ENCODE measurements at places on chromosomes 12 and 14.

DNA sequence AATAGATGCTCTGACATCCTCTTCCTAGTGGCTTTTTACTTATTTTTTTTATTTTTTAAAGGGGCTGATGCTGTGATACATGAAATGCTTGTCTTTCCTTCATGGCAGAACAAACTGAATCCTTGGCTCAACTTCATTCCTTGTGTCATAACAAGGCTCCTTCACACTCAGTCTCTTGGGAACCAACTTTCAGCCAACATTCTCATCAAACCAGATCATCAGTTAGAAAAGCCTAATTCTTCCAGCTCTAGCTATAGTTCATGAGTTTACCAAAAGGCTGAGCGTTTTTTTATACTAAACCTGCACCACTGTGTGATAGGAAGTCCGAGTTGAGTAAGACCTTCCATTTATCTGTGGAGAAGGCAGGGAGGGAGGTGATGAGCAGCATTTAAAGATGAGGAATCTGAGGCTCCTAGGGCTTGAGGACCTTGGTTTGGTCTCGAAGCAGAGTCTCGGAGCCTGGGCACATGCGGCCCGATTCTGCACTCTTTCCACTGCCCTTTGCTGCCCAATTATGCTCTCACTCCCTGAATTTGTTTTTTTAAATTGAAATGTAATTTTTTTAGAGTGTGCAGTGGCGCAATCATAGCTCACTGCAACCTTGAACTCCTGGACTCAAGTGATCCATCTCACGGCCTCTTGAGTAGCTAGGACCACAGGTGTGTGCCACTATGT is 8.2 kb downstream of the GPRC5D start:
- DNase-seq: no peak

DNA sequence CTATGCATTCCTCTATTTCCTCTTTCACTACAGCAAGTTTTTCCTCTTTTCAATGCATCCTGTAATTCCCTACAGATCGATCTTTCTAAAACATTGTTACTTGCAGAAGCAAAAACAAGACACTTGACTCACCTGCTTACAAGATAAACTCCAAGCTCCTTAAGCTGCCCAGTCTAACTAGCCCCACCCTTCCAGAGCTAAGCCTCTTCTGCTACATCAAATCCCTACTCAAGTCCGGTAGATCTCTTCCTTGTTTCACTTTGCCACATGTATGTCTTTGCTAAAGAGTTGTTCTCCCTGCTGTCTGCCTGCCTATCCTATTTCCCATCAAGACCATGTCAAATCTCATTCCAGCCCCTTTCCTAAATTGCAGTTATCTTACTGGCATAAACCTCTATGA is 724.8 kb downstream of the C12orf50 start:
- DNase-seq: no peak

DNA sequence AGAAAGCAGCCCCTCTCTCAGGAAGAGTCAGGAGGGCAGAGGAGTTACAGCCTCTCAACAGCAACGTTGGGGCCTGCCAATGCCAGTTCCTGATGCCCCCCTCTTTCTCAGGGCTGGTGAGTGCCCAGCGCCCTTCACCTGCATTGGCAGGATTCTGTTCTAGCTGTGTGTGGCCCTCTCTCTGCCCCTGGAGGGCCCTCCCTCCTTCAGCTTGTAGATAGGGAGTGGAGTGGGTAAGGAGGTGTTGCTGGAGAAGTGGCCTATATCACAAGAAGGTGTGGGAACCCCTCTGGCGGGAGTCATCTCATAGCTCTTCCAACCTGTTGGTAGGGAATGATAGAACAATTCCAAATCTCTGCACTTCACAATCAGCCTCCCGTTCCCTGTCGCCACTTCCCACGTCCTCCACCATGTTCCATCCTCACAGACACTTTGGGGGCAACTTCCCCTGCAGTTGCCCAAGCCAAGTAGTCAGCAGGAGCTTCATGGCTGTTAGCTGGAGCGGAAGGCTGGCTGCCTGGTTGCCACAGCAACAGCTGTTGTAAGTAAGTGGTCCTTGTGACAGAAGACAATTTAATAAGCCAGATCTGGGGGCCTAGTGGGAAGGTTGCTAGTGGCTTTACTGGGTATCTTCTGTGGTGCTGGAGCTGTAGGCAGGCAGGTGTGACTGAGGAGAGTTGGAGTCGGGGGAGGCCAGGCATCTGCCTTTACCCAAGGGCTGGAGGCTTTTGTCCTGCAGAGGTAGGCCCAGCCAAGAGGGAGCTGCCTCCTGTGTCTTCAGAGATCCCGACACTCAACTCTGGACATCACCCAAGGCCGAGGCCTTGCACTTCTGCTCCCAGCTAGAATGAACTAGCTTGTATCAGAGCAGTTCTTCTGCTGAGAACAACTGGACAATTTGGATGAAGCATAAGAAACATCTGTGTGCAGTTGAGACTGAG is 38.4 kb downstream of the GALNT16 start:
- DNase-seq: no peak

DNA sequence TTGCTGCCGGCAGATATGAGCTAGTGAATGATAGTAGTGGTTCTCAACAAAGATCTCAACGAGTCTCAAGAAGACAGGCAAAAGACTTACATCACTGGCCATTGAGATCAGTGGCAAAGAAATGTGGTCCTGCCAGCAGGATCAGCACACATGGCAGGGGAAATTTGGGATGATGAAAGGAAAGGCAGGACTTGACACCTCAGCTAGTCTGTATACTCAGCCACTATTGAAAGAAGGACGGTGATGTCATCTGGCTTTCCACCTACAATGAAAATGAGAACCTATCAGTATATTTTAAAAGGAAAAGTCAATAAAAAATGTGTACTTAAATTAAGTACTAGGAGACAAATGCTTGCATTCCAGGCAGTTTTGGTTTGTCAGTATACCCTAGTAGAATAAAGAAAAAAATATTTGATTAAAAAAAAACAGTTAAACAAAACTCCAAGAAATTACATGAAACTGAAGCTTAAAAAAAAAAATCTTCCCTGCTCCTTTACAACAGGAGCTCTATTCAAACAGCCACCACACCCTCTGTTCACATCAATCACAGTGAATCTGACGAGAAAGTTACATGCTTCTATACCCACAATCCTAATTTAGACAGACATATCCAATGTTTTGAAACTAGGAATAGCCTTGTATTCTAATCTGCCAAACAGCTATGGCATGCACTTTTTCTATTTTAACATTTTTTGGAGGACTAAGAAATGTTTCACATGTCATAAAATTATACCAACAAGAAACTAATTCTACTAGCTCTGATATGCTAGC is 34.9 kb downstream of the RAD9B start:
- no peak for DNase-seq

DNA sequence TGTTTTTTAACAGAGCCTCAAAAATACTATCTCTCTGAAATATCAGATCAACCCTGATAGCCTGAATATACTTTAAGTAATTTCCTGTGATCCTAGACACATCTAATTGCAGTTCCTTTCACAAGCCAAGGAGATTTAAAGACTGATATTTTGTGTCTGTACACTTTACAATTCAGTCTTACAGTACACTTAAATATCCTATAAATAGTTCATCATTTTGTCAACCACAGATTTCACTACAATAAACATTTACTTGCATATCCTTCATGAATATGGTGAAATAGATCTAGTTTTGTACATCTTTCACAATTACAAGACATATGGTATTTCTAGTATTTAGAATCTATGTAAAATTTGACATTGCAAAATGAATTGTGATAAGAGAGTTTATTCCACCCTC is 161.0 kb downstream of the PAX9 start:
- no peak for DNase-seq

- no peak for DNase-seq
Measured at GRCh38 chr14:24335461-24336171, 745 bp upstream of the ADCY4 start.

- DNase-seq: no peak
Measured at GRCh38 chr12:104673696-104674482, 217.1 kb downstream of the CHST11 start.

DNA sequence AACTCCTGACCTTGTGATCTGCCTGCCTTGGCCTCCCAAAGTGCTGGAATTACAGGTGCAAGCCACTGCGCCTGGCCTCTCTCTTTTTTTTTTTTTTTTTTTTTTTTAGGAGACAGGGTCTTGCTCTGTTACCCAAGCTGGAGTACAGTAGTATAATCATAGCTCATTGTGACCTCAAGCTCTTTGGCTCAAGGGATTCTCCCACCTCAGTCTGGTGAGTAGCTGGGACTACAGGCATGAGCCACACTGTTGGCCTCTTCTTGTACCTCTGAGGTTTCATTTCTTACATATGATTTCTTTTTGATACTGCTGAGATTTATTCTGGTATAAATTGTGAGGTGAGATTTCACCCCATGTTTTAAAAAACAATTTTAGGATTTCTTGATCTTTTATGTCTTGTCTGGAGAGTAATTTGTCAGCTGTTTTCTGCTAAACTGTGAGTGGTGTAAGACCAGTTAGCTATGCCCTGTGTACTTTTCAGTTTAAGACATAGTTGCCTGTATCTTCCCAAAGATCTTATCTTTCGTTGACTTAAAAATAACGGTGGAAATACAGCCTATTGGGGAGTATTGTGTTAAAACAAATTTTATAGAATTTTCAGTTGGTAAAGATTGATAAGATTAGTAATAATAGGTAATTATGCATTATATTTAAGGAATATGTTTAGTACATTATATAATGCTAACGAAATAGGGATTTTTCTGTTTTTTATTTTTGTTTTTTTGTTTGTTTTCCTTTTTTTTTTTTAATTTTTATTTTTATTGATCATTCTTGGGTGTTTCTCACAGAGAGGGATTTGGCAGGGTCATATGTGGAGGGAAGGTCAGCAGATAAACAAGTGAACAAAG is 31.7 kb downstream of the WDR20 start:
- no peak for DNase-seq

DNA sequence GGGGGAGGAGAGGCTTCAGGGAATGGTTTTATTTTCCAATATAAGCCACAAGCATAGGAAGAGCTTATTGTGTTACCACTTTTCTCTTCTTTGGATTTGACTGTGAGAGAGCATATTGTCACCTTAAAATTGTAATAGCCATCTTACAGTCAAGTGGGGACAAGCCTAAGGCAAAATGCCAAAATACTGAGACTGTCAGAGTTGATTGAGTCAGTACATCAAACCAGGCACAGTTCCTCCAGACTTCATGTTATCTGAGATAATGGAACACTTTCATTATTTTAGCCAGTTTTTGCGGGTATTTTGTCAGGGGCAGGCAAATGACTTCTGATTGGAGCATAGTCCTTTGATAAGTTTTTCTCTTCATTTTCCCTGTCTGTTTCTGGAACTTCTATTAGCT is 19.5 kb upstream of the NUBPL start:
- DNase-seq: no peak

GRCh38 chr12:3789838-3790237 is 36.9 kb upstream of the CRACR2A start:
- DNase-seq: no peak

GRCh38 chr12:119299130-119299529 is 35.4 kb upstream of the CCDC60 start:
- no peak for DNase-seq

GRCh38 chr12:16568873-16569272 is 37.1 kb downstream of the LMO3 start:
- DNase-seq: no peak

GRCh38 chr12:53484686-53485575 is 14.3 kb downstream of the MAP3K12 start:
- no peak for DNase-seq

DNA sequence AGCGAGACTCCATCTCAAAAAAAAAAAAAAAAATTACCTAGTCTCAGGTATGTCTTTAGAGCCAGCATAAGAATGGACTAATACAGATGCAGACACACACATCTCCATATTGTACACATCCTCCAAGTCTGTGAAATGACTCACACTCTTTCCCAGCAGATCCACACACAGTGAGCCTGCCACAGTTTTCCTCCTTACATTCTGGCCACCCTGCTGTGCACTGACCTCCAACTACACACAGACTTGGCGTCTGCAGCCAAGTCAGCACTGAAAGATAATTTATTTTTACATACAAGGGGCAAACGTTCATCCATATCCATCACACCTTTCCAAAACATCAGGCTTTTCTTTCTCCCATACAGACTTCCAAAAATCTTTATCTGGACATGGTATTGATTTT is 115.9 kb downstream of the SLC25A21 start:
- DNase-seq: no peak

DNA sequence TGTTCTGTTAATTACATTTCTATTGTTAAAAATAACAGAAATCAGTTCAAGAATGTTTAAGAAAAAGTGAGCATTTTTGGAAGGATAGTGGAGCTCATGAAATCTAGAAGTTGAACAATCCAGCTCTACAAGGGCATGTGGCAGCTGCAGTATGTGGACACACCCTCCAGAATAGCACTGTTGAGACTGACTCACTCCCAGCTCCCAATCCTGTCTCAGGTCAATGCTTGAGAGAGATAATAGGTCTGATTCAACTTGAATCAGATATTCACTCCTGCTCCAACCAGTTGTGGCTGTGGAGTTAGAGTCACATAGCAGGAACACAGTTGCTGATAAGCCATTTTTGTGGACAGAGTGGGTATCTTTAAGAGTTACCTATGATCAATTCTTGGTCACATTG is 113.0 kb upstream of the NTF3 start:
- no peak for DNase-seq

GRCh38 chr12:84601483-84601882 is 311.1 kb downstream of the SLC6A15 start:
- no peak for DNase-seq

- DNase-seq: no peak
Measured at GRCh38 chr12:21992823-21993222, 51.6 kb upstream of the ABCC9 start.

DNA sequence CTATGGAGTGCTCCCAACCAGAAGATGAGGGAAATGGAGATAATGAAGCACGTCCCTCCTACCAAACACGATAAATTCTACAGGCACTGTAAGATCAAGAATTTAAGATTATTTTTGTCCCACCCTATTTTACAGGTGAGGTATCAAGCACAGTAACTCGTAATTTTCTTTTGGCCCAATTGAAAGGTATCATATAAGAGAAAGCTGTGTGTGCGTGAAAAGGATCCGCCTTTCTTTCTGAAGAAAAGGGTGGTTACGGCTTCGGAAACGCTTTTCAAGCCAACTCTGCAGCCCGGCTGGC is 733 bp upstream of the KLHDC2 start:
- DNase-seq: no peak

GRCh38 chr14:66378712-66379505 is 107.3 kb upstream of the CCDC196 start:
- DNase-seq: no peak

DNA sequence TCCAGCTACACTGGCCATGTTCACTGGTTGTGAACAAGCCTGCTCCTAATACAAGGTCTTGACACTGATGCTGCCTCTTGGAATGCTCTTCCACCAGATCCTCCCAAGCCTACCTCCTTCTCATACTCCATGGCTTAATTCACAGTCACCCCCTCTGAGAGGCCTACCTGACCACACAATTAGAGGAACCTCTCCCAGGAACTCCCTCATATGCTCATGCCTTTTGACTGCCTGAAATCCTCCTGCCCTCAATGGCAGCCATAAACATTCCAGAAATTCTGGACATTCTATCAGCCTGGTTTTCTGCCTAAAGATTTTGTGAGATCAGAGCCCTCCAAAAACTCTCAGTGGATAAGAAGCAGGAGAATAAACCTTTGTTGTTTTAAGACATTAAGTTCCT is 340.2 kb downstream of the C12orf75 start:
- DNase-seq: no peak

- no peak for DNase-seq
Measured at GRCh38 chr14:39374851-39375250, 57.4 kb downstream of the FBXO33 start.
